ENCODE measurements at places on chromosomes 12 and 14. TPM values are rescaled to one million over a fixed set of nuclear protein-coding genes. Genes with fewer than 3 reads are reported as not detected.

The RD3L gene
- not detected for total RNA-seq

The CNIH1 gene
- 189 TPM for total RNA-seq

The AGAP2 gene
- 0.87 TPM for total RNA-seq

The CIPC gene
- total RNA-seq = 11.1 TPM

The DENR gene
- total RNA-seq = 37.9 TPM

The LRRC10 gene
- not detected for total RNA-seq

The LALBA gene
- total RNA-seq = not detected

The PIWIL1 gene
- total RNA-seq = not detected

The CLEC1B gene
- total RNA-seq = not detected

The TBX5 gene
- total RNA-seq = 0.12 TPM

The GNG2 gene
- total RNA-seq = 26.6 TPM

The RFLNA gene
- 0.50 TPM for total RNA-seq

The PTGER2 gene
- 17.5 TPM for total RNA-seq

The FLVCR2 gene
- total RNA-seq = 1.8 TPM

The ACSS3 gene
- total RNA-seq = 16.2 TPM

Measured in uterine smooth muscle cell (primary cell).